Activated effector memory CD4-positive, alpha-beta T cell treated with Interleukin-2 at 50 U/mL for 16 hours (primary cell): ENCODE measurements at places on chromosomes 6 and 20.

- DNase-seq = no peak
These were observed 182.3 kb downstream of the DTNBP1 start for GRCh38 chr6:15480525-15480924.

DNA sequence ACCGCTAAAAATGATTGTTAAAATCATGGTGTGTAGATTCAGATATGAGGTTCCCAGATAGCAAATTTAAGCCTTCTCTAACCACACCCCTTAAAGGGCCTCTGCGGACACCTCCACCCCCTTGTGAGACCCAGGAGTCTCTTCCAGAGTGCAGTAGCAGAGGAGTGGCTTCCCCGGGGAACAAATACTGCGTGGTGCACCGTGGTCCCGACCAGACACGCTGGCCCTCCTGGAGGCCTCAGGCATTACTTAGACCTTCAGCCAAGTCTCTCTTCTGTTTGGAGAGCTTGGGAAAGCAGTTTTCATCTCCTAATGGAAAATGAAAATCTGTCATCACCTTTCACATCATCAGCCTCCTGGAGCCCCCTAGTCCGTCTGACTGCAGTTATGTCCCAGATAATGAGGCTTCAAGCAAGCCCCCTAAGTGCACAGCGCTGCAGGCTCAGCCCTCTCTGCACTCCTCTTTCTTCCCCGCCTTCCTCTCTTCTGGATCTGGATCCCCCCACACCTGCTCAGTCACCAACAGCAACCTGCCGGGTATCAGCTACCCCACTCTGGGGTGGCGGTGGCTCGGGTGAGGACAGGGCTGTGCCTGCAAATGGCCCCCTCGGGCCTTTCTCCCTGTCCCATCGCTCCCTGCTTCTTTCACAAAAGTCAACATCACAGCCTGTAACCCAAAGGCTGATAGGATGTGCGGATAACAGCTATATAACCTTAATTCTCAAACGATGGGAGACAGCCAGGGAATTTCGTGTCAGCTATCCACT is 58.8 kb upstream of the TAGAP start:
- no peak for DNase-seq

DNA sequence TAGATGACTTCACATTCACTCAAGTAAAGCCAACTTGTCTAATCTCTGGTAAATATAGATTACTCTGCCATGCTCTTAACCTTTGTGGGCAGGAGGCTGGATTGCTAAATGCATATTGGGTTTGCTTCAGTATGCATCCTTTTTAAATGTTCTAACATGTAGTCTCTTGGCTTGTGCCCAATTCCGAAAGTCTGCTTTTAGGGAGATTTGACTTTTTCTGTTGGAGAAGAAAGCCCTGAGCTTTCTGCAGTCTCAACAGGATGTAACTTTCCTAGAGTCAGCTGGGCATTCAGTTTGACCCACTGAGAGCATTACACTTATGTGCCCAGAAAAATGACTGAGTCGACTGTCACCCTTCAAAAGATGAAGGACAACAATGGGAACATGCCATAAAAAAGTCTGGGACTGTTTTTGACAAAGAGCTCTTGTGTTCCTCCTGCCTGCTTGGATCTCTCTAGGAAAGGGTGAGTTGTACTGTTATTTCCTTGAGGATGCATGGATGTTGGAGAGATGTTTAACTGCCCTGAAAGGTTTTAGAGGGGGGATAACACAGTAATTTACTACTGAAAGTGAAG is 299.4 kb downstream of the ZFAND3 start:
- DNase-seq = no peak

GRCh38 chr20:51092338-51092737 is 69.4 kb upstream of the KCNG1 start:
- DNase-seq = no peak

DNA sequence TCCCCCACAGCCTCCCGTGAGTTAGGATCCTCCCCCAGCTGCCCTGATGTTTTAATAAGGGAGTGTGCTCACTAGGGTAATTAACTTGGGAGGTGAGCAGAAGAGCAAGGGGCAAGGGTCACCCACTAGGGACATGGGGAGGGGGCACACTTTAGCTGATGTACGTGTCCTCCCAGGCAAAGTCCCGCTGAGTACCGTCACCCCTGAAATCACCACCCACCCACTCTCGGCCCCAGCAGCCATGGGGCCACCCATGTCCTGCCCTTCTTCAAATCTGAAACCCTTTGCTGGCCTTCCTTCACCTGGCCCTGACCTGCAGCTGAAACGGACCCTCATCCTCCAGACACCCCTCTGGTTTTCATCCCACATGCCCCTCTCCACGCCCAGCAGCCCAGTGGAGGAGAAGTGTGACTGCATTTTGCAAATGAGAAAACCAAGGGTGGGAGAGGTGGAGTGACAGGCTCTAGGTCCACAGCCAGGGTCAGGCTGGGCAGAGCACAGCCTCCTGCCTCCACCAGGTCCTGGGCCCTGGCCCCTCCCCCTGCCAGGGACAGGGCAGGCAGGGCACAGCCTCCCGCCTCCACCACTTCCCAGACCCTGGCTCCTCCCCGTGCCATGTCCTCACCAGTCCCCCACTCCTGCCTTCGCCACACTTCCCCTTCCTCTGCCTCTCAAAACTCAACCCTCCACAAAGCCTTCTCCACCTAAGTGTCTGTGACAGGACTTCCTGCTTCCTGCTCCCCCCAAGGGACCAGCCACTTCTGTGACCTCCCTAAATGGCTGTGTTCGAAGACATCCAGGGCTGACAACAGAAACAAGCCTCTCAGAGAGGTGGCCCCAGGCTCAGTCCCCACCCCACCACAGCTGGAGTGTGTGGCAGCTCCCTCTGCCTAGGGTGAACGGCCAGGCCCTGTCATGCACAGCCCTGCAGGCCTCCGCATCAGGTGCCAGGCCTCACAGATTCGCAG is 15.1 kb downstream of the ACSS1 start:
- DNase-seq = peak; percentile 20

DNA sequence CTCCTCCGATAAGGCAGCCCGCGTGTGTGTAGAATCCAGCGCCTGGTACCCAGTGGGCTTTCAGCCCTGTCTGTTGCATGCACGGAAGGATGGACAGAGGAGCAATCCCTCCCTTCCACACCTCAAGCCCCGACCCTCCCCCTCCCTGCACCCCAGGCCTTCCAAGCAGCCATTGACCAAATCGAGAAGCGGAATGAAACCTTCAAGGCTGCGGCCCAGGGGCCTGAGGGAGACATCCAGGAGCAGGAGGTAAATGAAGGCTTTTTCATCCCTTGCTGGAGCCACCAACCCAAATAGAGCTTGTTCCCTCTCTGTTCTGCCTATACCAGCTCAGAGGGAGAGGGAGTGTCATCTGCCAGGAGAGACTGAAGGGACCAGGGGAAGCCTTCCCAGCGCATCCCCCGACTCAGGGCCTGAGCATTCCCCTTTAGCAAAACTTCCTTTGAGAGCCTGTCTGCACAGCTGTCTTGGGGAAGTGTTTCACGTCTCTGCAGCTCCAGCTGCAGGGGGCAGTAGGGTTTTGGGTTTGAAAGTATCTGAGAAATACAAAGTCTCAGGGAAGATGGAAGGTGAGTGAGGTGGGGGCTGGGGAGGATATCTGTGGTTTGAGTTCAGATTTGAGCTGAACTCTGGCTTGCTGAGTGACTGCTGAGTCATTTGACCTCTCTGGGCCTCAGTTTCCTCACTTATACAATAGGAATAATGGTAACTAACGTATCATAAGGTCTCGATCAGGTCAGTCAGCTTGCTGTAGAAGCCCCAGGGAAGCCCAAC is 16.1 kb downstream of the FGD2 start:
- peak; percentile 67 for DNase-seq

DNA sequence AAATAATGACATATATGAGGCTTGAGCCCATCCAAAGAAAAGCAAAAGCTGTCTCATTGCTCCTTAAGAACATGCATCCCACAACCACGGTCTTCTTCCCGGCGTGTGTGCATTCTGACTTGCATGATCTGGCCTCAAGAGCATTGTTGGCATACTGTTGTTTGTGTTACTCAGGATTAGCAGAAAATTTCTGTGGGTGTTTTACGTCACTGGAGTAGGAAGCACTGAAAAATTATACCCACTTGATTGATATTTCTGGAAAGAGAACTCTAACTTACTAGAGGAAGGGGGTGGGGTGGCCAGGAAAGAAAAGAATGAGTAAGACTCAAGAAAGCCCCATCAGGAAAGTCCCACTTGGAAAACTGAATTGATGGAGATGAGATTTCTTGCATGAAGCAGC is 326.2 kb upstream of the PRDM1 start:
- no peak for DNase-seq

DNA sequence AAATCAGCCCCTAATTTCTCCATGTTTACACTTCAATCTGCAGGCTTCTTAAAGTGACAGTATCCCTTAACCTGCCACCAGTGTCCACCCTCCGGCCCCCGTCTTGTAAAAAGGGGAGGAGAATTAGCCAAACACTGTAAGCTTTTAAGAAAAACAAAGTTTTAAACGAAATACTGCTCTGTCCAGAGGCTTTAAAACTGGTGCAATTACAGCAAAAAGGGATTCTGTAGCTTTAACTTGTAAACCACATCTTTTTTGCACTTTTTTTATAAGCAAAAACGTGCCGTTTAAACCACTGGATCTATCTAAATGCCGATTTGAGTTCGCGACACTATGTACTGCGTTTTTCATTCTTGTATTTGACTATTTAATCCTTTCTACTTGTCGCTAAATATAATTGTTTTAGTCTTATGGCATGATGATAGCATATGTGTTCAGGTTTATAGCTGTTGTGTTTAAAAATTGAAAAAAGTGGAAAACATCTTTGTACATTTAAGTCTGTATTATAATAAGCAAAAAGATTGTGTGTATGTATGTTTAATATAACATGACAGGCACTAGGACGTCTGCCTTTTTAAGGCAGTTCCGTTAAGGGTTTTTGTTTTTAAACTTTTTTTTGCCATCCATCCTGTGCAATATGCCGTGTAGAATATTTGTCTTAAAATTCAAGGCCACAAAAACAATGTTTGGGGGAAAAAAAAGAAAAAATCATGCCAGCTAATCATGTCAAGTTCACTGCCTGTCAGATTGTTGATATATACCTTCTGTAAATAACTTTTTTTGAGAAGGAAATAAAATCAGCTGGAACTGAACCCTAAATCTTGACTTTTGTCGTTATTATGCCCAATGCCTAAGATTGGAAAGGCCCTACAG is 4.5 kb downstream of the SOX4 start:
- DNase-seq = no peak

DNA sequence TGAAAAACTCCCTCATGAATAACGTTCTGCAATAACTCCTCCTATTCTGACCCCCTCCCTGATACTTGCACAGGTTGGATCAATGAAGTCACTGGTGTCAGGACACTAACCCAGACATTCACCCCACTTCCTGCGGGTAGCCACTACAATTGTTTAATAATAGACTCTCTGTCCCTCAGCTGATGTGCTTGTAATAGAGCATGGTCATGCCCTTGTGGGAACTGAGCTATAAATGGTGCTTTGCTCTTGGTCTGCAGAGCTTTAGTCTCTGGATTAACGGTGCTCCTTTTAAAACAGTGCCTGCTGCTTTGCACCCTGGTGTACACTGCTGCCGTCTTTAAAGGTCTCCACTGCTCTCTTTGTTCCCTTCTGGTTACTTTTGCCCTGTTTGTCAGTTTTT is 127.3 kb downstream of the BACH2 start:
- no peak for DNase-seq

DNA sequence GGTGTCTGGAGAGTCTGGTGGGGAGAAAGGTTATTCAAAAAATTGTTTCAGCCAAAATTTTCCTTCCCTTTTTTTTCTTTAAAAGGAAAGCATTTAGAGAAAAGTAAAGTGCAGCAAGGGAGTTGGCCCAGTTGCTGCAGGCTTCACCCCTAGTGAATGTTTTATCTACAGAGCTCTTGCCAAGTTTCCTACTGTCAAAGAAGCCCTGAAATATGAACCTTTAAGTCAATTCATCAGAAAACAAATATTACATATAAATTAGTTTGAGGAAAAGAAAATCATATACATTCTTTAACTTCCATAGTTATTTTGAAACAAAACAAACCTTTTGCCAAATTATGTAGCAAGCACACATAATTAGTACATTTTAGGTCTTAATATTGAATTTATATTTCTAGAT is 25.0 kb upstream of the HMGCLL1 start:
- no peak for DNase-seq

DNA sequence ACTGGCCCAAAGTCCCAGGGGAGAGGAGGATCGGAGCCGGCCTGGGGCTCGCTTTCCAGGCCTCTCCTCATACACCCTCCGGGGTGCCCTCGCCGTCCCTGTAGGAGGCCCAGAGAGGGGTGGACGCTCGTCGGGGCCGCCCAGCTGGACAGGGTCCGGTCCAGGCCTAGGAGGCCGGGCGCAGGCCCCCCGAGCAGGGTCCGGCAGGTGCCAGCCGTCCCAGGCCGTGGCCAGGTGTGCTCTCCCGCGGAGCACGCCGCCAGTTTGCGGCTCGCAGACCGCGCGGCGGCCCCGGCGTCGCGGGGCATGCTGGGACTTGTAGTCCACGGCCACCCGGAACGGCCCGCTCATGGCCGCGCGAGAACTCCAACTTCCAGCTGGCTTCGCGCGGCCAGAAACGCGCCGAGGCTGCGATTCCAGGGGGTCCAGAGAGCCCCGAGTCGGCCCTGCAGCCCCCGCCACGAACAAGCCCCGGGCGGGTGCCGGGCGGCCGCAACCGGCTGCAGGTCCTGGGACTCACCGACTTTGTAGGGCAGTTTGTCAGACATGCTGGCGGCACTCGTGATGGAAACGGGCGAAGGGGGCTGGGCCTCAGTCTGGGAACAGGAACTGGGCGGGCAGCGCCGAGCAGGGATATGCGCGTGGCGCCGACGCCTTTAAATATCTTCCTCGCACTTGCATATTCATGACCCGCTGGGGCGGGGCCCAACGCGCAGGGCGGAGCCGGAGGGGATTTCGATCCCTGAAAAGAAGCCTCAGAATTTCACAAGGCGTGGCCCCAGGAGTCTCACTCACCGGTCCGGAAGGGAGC is at the start of gene AHCY:
AHCY (minus strand) TSS at position 633 of the 811 bp plus-strand sequence; CDS start at position 548, 85 bp downstream.
- DNase-seq = peak; percentile 88

GRCh38 chr20:22387452-22387851 is 196.9 kb downstream of the FOXA2 start:
- DNase-seq = no peak

GRCh38 chr6:79783670-79784394 is 152.7 kb downstream of the SH3BGRL2 start:
- no peak for DNase-seq
